Calu3 (cell line): ENCODE measurements at places on chromosomes 6 and 20. TPM values are rescaled to one million over a fixed set of nuclear protein-coding genes. Genes with fewer than 3 reads are reported as not detected.

DNA sequence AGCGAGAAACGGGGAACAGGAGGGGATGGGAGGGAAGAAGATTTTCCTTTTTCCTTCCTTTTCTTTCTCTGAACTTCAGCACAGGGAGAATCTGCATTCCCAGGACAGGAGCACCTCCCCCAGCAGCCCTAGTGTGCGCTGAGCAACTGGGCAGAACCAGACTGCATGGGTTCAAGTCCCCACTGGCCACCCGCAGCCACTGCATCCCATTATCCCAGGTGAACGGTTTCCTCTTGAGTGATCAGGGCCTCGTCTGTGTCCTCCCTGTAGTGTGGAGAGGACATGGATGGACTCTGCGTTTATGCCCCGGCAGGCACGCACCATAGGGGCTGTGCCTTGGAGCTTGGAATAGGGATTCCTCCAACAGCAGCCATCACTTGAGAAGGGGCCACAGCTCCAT is 53.0 kb downstream of the ANKRD60 start:
- no peak for DNase-seq

The SRC gene
- total RNA-seq = 185 and 203 TPM in 2 replicates

The GTSF1L gene
- not detected in 2 replicates for total RNA-seq

- DNase-seq = no peak
Observed at GRCh38 chr6:30599625-30600324, 17.3 kb downstream of the PPP1R10 start.

- peak; percentile 61 for DNase-seq
Observed at GRCh38 chr6:47698342-47698787, at the start of gene ADGRF4. TSS of gene ADGRF4 (plus strand) at chr6:47698580. CDS start at chr6:47707246, 8,666 bp downstream.

The LIN28B gene
- total RNA-seq = not detected in 2 replicates

The EYS gene
- total RNA-seq = not detected in 2 replicates

The ETV7 gene
- total RNA-seq = 2.6 and 8.7 TPM in 2 replicates
